ENCODE measurements at places on chromosomes 3 and 15. TPM values are rescaled to one million over a fixed set of nuclear protein-coding genes. Genes with fewer than 3 reads are reported as not detected.

DNA sequence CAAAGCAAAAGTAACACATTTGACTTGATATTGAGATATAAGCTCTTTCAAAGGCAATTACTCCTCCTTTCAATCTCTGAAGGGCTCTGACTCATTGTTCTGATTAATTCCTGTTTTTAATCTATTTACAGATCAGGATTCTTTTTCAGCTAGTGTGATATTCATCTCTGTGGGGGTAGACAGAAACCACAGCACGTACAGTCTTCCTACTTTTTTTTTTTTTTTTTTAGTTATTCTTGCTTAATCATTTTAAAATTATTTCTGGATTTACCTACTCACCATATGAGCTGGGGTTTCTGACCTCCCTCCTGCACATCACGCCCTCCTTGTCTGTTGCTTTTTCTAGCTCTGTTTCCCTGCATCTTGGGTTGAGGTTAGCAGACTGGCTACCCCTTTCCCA, 1.4 kb downstream of the CNTN3 start:
- DNase-seq, result no peak

- DNase-seq, result no peak
These were observed 42.1 kb upstream of the RARB start for GRCh38 chr3:25385807-25386460.

DNA sequence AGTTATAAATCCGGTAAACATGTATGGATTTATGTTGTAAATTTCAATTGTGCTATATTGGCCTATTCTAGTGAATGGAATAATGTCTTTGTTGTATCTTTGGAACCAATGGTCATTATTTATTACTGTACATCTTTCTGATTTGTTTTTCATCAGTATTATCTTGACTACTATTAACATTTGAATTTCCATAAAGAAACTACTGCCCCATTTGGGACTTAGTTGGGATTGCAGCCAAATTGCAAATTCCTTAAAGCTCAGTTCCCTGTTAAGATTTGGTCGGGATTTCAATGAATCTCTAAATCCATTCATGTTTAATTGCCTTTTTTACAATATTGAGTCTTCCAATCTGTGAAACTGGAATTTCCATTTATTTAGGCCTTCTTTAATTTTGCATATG, 822.4 kb upstream of the CADM2 start:
- no peak for DNase-seq

GRCh38 chr3:17143893-17144664, 259.3 kb downstream of the PLCL2 start:
- no peak for DNase-seq

DNA sequence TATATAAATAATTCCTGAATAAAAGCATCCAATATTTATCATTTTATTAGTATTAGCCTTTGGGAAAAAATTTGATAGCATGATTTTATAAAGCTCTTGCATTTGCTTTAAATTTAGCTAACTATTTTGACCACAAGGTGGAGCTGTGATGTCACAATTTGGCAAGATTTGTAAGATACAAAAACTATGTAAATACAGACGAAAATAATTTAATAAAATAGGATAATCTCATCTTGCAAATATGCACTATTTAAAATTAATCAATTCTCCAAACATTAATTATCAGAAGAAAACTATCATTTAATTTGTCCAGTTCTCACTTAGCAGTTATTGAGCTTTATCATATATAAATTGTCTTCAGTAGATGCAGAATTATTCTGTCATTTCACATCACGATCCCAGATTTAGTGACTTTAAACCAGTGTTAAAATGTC, 95.4 kb downstream of the PLOD2 start:
- no peak for DNase-seq

DNA sequence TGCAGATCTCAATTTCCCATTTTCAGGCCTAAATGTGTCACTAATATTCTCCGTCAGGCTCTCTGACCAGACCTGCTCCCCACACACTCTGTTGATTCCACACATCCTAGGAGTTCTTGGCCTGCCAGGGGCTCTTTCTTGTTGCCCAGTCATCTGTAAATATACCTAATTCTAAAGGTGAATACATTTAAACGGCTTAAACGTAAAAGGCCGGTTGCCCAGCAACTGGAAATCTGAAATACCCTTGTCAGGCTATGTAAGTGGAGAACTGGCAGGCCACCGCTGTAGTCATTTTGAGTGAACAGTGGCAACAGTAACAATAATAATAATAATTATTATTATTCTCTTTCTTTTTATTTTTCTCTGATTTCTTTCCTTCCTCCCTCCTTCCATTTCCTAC, 302.7 kb downstream of the AGBL1 start:
- no peak for DNase-seq

GRCh38 chr3:177294221-177294620, 96.9 kb upstream of the TBL1XR1 start:
- no peak for DNase-seq

- no peak for DNase-seq
These were observed 152.4 kb downstream of the AGBL1 start for GRCh38 chr15:86231864-86232721.

DNA sequence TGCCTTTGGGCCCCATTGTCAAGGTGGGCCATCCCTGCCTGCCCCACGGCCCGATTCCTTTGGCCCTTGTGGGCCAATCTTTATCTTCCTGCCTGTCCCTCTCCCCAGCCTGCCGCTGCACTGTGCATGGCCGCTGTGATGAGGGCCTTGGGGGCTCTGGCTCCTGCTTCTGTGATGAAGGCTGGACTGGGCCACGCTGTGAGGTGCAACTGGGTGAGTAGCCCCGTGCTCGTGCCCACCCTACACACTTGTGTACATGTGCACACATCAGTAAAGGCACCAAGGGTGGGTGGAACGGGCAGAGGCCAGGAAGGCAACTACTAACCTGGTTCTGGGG, 12.2 kb downstream of the NT5DC2 start:
- peak; percentile 90 for DNase-seq

- DNase-seq, result no peak
These were observed 16.9 kb upstream of the INSYN1 start for GRCh38 chr15:73770050-73770449.

GRCh38 chr3:126378341-126378751, 16.4 kb upstream of the CFAP100 start:
- DNase-seq, result peak; percentile 50

DNA sequence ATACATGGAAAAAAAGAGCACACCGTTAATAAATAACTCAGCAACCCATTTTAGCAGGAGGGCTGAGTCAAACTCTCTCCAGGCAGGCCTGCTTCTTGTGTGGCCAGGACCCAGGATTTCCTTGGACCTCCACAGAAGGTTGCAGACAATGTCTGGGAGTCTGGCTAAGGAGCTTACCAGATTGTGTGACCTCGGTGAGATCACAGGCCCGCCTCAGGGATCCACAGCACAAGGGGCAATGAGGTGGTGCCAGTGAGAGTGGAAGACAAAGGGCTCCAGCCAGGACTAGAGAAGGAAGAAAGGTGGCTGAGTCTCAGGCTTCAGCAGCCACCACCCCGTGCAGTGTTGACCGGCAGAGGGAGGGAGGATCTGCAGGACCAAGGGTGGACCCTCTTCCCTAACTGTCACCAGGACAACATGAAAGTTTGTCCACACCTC, 32.2 kb upstream of the SEC22A start:
- no peak for DNase-seq

The AP3B2 gene
- not detected for total RNA-seq

The SOX14 gene
- total RNA-seq, result not detected

The WNT5A gene
- 11.6 TPM for total RNA-seq

The A4GNT gene
- not detected for total RNA-seq

The PTX3 gene
- 40.2 TPM for total RNA-seq

The GATM gene
- total RNA-seq, result not detected

The TEX55 gene
- not detected for total RNA-seq

The IGSF10 gene
- total RNA-seq, result 0.10 TPM

All from chondrocyte (in vitro differentiated cells).